Ovary (tissue), 10 donors: ENCODE measurements at places on chromosomes 12 and 14.
A peak's percentile ranks its signal among the peaks of the same experiment; 100 is the strongest.

- no peak for DNase-seq
These were observed 101.7 kb upstream of the CCDC175 start for GRCh38 chr14:59678352-59678751.

GRCh38 chr12:101591781-101592180 is 3.0 kb upstream of the MYBPC1 start:
- DNase-seq = no peak

GRCh38 chr12:131455581-131456110 is 255.2 kb upstream of the SFSWAP start:
- no peak for DNase-seq

GRCh38 chr14:62674563-62675237 is 370.6 kb downstream of the KCNH5 start:
- no peak for DNase-seq

DNA sequence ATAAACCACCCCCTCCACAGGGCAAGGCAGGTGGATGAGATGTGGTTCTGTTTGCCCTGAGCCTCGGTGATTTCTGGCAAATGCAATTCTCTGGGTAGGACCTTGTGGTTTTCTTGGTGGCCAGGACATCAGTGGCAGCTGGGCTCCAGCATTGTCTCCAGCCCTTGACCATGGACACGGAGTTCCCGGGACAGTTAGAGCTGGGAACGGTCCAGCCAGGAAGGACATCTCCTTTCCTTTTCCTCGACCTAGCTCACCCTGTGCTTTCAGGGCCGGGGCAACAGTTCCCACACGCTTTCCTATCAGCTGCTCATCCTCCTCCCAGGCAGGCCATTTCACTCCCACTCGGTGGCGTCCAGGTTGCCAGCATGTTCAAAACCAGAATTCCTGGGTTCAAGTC is 9.2 kb downstream of the SERPINA4 start:
- no peak for DNase-seq

DNA sequence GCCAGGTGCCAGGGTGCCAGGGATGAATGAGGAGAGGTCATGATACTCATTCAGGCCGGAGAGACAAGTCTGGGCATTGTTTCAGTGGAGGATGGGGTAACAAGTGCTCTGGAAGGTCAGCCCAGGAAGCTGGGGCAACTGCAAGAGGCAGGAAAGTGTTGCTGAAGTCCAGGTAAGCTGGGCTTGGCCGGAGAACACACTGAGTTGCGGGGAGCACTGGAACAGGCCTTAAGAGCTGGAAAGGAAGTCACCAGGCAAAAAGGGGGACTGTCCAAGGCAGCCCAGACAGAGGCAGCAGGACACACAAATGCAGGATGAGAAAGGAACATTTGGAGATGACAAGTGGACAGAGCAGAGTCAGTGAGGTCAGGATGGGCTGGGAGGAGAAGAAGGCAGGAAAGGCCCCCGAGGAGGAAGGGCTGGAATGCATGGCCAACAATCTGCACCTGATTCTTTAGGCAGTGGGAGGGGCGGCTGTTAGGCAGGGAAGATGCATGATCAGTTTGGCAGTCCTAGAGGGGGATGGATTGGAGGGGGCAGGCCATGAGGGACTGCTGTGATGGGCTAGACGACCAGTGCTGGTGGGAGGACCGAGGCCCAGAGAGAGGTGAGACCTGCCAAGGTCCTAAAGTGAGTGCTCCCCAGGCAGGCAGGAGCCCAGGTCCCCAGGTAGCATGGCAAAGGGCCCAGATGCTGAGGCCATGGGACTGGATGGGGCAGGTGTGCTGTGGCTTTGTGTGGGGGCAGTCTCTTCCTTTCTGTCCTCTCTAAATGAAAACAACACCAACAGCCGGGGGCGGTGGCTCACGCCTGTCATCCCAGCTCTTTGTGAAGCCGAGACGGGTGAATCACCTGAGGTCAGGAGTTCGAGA is 17.2 kb upstream of the HHIPL1 start:
- DNase-seq = no peak

DNA sequence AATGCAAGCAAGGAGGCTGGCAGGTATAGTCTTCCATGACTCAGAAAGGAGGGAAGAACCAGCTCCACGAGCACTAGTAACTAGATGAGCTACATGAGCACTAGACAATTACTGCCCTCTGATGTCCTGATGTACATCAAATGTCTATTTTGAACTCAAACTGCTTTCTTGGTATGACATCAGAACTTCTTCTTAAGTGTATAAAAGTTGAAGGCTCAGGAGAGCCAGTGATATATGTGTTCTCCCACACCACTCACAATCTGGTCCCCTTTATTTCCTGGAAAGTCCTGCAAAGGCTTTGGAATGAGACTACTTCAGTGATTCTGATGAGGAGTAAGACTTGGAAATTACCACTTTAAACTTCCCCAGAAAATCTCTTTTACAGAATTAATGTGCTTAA is 18.5 kb upstream of the DHRS7 start:
- DNase-seq = no peak

- DNase-seq = no peak
These were observed 924.1 kb upstream of the TMEM132C start for GRCh38 chr12:127342861-127343260.

GRCh38 chr14:71690478-71690877 is 241.8 kb upstream of the RGS6 start:
- no peak for DNase-seq

DNA sequence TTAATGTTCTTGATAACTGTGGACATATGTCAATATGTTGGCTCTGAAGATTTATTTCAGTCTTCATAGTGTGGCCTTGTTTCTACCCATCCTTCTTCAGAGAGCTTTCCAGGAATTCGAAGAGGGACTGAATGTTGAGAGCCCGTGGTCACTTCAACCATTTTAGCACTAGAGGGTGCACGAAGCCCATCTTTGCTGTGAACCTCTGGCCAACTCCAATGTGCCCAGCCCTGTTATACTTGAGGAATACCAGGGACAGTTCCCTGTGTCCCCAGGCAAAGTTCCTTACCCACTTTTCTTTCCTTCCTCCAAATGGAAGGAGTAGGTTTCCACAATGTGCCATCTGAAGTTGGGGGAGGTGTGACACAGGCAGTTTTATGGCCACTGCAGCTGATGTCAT is 603.5 kb downstream of the RPL10L start:
- DNase-seq = no peak

- no peak for DNase-seq
These were observed 106.8 kb downstream of the DAD1 start for GRCh38 chr14:22482085-22482694.

DNA sequence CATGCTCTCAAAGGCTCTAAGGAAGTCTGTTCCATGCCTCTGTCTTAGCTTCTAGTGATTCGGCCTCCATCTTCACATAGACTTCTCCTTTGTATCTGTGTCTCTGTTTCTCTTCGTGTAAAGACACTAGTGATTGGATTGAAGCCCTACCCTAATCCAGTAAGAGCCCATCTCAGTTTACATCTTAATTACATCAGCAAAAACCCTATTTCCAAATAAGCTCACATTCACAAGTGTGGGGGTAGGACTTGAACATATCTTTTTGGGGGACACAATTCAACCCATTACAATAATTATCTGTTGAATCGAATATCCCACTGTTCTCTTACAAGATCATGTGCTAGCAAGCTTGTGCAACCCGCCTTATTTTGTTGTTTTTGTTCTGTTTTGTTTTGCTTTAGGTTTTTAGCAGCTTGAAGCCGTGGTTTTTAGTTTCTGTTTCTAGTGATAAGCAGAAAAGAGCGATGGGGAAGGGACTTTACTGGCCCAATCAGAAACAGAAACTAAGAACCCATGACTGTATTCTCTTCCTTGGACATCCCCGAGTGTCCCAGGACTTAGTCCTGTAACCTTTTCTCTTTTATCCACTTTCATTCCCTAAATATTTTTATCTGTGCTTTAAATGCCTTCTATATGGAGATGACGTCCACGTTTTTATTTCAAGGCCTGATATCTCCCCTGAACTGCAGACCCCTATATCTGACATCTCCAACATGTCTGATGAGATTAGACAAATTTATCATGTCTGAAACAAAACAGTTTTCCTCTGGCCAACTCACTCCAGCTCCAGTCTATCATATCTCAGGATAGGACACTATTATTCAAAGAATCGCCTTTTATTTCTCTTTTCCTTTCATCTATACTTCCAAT is 353.0 kb downstream of the CCDC91 start:
- DNase-seq = no peak

GRCh38 chr14:71487449-71487848 is 444.8 kb upstream of the RGS6 start:
- no peak for DNase-seq

DNA sequence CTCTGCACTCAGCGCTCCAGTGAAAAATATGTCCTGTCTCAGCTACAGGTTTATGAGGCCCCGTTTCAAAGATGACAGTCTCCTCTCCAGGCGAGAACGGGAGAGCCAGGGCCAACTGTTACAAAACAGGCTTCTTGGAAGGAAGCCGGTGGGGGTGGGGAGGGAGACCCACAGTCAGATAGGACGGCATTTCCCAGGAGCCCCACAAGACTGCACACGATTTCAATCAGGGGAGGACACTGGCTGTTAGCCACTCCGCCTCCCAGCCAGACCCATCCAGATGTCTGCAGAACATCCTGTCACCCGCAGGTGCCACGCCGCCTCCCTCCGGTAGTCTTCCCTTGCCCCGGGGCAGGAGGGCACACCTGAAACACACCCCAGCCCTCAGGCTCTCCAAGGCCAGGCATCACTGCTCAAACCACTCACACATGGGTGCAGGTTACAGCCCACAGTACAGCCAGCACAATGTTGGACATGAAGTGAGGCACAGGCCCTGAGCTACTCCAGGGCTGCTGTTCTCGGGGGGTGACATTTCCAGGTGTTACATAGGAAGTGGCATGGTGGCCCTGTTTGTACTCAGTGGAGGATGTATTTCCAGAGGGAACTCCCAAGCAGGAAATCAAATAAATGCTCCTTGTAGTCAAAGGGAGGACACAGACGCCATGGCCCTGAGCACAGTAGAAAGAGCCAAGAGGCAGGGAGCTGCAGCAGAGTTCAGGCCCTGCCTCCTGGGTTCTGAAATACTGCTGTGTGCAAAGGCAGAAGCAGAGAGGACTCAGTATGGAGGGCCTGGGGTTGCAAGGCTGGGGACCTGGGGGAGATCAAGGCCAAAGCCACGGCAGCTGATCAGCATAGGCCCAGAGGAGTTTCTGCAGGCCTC is 138.1 kb downstream of the BCL11B start:
- DNase-seq = no peak

GRCh38 chr12:121614872-121615467 is 11.4 kb upstream of the ORAI1 start:
- no peak for DNase-seq

DNA sequence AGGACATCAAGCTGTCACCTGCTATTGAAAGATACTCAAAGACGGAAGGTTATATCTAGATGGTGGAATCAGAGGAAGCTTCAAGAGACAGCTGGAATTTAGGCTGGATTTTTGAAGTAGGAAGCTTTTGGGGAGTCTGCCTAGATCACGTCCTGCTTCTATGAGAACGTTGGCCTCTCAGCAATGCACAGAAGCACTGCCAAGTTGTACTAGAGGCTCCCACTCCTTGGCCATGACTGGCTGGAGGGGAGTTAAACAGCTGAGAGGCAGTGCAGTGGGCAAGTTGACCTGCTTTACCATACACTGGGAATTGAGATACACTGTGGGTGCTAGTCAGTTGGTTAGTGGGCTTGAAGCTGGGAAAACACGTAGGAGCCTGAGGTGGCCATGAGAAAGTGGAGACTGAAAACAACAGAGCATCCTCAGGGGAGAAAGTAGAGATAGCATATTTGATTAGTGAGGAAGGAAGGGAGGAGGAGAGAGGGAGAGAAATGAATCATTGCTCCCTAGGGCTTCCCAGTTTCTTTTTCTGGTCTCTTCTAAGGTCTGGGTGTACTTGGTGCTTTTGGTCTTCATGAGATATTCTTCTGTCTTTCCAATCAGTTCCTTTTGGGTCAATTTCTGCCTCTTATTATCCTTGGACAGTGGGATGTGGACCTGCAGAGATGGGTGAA is 110.8 kb downstream of the EMP1 start:
- DNase-seq = no peak

- no peak for DNase-seq
These were observed 27.3 kb upstream of the ITPK1 start for GRCh38 chr14:93142854-93143652.

DNA sequence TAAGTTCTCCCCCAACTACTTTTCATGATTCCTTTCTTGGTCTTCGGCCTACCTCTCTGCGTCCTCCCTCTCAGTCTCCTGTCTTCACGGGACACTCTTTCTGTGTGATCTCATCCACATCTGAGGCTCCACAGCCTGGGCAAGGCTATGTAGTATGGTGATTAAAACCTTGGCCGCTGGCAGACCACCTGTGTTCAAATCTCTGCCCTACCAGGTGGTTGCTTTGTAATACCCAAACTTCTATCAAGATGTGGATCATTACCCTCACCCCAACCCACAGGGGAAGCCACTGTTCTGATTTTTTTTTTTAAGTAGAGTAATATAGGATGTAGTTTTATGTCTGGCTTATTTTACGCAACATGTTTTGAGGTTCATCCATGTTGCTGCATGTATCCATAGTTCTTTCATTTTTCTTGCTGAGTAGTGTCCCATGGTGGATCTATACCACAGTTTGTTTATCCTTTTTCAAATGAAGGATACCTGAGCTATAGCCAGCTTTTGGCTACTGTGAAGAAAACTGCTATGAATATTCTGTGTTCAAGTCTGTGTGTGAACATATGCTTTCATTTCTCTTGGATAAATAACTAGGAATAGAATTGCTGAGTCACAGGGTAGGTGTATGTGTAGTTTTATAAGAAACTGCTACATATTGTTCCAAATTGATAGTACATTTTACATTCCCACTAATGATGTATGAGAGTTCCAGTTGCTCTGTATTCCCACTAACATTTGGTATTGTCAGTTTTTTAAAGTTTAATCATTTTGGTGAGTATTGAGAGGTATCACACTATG is 8.3 kb upstream of the STAT6 start:
- no peak for DNase-seq

- DNase-seq = peak; percentile 62
These were observed 84.1 kb upstream of the TBX3 start for GRCh38 chr12:114767906-114768722.

GRCh38 chr14:94054401-94054800 is 26.6 kb downstream of the DDX24 start:
- DNase-seq = no peak

- DNase-seq = no peak
These were observed 32.0 kb upstream of the JDP2 start for GRCh38 chr14:75395862-75396261.

- no peak for DNase-seq
These were observed 31.5 kb downstream of the NOC4L start for GRCh38 chr12:132175496-132176384.

DNA sequence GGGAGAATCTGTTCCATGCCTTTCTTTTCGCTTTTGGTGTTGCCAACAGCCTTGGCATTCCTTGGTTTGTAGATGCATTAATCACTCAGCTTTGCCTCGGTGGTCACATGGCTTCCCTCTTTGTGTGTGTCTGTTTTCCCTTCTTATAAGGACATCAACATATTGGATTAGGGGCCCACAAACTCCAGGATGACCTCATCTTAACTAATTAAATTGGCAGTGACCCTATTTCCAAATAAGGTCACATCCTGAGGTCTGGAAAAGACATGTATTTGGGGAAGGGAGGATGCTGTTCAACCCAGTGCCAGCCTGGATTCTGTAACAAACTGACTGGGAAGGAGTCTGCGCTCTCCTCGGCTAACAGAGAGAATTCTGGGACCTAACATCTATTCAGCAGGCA is 365.7 kb upstream of the FKBP4 start:
- no peak for DNase-seq
